IPS-NIHi11 (cell line): ENCODE measurements at places on chromosomes 12 and 14.

GRCh38 chr12:46212108-46212982 lies 56.5 kb downstream of the SLC38A1 start:
- DNase-seq, result no peak

DNA sequence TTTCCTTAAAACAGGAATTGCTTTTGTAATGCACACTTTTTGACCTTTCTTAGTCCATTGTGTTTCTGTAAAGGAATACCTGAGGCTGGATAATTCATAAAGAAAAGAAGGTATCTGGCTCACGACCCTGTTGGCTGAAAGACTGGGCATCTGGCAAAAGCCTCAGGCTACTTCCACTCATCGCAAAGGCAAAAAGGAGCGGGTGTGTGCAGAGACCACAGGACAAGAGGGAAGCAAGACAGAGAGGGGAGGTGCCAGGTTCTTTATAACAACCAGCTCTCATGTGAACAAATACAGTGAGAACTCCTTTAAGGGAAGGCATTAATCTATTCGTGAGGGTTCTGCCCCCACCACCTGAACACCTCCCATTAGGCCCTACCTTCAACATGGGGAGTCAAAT lies 182.1 kb downstream of the C12orf50 start:
- DNase-seq, result no peak

GRCh38 chr12:8681129-8681884 lies 16.5 kb upstream of the RIMKLB start:
- peak; percentile 38 for DNase-seq

DNA sequence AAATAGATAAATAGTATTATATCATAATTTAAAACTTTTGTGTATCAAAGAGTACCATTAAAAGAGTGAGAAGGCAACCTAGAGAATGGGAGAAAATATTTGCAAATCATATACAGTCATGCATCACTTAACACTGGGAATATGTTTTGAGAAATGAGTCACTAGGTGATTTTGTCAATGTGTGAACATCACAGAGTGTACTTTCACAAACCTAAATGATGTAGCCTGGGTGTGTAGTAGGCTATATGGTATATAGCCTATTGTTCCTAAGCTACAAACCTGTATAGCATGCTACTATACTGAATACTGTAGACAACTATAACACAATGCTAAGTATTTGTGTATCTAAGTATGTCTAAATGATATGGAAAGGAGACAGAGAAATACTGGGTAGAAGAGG lies 48.0 kb upstream of the ARID2 start:
- no peak for DNase-seq

DNA sequence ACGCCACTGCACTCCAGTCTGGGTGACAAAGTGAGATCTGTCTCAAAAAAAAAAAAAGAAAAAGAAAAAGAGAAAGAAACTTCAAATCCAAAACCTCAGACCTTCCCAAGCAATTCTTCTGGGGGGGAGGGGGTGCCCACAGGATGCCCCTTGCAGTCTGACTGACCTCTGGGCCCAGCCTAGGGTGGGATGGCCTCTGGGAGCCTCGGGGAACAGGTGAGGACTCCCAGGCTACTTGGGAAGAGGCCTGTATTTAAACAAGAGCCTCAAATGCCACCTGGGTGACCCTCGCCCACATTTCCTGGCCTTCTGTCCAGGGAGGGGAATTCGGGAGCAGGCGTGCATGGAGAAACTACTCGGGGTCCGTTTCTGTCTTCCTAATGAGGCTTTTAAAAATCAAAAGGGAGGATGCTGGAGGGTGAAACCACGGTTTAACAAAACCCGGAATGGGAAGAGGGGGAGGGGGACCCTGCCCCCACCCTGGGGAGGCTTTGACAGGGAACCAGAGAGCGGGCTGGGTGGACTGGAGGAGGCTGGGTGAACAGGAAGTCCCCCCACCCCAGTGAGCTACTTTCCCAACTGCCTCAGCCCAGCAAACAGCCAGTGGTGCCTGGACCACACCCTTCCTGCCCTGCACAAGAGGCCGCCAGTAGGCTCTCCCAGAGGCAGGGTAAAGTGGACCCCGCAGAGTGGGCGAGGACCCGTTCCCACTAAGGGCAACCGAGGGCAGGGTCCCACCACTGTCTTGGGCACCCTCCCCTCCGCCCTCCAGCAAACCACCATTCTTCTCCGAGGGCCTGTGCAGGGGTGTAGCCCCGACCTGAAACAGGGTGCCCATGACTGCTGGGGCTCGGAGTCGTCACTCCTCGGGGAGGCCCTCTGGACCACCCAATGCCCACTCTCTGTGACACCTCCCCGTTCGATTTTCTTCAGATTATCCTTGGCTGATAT lies 1.5 kb upstream of the FBRSL1 start:
- no peak for DNase-seq

GRCh38 chr12:92717202-92717601 lies 14.4 kb downstream of the PLEKHG7 start:
- peak; percentile 36 for DNase-seq
